ENCODE measurements at places on chromosomes 16 and 17.

DNA sequence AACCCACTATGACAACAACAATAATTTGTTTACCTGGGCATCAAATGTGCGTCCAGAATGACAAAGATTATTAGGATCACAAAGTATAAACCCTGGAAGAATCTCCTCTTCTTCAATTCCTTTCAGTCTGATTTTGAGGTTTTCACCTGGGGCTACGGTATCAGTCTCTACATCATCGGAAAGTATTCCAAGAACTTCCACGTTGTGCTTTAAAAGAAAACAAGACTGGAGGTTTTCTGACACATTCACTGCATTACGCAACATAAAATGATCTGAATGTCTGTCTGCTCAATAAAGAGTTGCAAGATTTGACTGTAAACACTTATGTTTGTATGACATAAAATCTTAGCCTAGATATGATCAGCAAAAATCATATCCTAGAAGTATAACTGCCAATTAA, 26.0 kb upstream of the RSL1D1 start:
- no peak for DNase-seq

- no peak for DNase-seq
Measured at GRCh38 chr16:56382459-56382858, 42.9 kb downstream of the AMFR start.

DNA sequence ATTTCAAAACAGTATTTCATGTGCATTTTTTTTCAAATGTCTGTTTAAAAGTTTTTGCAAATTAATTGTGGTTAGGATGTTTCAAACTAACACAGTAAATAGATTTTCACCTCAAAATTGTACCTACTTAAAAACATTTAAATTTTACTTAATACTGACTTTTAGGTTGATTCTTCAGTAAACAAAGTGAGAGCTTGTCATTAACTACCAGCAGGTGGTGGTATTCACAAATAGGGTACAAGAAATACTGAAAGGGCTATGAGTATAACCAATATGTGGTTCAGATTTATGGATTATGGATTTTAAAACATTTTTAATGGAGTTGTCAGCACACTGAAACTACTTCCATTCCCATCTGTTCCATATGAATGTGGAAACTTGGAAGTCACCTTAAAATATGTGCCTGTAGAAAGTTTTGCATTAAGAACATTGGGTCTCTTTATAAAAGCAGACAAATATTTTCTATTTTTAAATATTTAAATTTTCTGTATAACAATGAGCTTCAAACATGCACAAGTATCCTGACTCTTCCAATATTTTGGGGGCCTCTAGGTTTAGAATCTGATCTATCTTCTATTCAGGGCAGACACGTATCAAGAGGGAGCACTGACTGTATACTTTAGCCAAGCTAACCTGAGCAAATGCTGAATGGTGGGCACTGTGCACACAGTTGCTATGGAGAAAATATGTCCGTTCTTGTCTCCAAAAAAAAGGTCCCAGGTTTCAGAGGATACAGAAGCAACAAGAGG, 155.6 kb downstream of the SNX11 start:
- DNase-seq: no peak

GRCh38 chr17:12605222-12605621, 60.5 kb upstream of the MYOCD start:
- no peak for DNase-seq

DNA sequence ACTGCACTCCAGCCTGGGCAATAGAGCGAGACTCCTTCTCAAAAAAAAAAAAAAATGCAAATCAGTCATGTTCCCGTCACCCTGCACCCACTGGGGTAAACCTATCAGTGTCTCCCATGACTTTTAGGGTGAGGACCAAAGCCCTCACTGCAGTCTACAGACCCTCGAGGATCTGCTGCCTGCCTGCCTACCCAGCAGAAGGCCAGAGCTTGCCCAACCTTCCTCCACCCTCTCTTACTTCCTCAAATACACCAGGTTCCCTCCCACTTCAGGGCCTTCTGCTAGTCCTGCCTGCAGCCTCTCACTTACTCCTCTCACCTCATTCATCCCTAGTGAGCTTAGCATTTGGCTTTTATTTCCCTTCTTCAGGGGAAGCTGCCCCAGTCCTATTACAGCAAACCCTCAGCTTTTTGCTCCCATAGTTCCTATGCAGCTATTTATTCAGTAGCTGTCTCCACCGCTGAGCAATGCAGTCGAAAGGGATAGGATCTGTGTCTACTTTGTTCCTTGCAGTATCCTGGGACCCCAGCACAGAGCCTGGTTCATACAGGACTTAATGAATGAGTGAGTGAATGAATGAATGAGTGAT, 17.8 kb upstream of the TOB1 start:
- no peak for DNase-seq

- DNase-seq: no peak
Measured at GRCh38 chr16:90012991-90013745, 6.1 kb downstream of the DBNDD1 start.

DNA sequence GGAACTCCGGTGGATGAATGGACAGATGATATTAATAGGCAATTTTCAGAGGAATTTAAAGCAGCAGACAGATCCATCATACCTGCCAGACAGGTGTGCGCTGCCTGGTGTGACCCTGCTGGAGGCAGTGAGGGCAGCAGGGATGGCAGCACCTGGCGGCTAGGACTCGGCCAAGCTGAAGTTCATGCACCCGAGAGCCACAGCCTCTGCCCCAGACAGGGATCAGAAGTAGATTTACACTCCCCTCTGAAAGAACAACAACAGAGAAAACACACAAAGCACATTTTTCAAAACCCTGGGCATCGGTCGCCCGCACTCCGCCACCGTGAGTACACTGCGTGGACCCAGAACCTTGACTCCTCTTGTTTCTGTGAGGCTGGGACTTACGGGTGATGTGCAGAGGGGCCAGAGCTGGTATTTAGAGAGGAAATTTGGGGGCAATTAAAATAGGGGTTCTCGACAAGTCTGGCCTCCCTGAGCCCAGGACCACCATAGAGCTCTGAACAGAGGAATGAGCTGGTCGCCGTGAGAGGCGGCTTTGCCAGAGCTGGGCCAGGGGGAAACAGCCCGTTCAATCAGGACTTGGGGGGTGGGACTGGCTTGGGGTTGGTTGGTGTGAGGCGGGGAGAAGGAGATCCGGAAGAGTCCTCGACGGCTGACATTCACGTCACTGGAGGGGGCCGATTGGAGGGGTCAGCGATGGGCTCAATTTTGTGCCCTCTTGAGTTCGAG, 101.0 kb downstream of the METRNL start:
- no peak for DNase-seq

DNA sequence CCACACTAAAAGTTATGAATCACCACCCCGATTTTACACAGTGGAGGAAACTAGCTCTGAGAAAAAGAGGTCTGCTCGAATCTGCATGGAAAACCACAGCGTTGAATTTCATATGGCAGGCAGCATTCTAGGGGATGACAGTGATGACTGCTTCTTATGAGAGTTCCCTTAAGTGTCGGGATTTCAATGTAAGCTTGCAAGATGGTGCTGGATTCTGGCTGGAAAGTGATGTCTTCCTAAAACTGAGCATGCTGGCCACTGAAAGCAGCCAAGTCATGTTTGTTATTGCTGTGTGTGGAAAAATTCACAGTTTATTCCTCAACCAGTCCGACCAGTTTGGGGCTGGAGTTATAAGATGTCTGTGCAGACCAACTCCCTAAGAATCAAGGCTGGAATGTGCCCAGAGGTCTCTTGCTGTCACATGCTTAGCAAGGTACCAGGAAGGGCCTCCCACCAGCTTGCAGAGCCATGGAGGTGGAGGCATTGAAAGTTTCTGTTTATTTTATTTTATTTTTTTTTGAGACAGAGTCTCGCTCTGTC, 37.2 kb upstream of the GAN start:
- DNase-seq: no peak

GRCh38 chr16:57809276-57810196, 7.2 kb upstream of the KIFC3 start:
- no peak for DNase-seq

DNA sequence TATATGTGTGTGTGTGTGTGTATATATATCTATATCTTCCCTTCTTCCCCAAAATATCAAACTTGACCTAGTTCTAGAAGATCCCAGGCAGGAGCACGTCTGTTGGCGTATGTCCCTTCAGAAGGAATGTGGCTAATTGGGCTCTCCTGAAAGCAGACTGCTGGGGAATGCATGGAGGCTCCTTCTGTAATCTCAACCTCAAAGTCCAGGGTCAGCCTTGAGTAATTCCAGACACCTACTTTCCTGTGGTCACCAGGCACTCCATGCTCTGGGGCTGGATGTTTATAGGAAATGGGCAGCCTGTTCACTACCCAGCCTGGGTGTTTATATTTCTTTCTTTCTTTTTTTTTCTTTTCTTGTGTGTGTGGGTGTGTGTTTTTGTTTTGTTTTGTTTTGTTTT, 13.4 kb downstream of the BCO1 start:
- DNase-seq: no peak

GRCh38 chr16:59042301-59042700, 308.2 kb upstream of the GOT2 start:
- DNase-seq: no peak

GRCh38 chr16:49856672-49857330, 889 bp upstream of the ZNF423 start:
- no peak for DNase-seq

DNA sequence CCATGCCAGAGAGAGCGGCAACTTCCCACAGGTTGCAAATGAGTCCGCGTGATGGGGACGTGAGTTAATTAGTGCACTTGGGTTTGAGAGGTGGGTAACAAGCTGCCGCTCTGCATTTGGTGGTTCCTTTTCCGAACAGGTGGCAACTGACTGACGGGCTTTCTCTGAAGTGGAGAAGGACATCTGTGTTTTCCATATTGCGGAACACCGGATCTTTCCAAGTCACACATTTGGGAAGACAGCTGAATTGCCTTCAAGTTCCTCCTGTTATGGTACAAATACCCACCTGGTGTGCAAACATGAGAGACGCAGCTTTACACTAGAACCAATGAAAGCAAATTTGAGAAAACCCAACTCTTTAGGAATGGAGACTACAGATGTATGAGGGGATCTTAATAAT, 451.3 kb upstream of the ZFHX3 start:
- no peak for DNase-seq

- no peak for DNase-seq
Measured at GRCh38 chr16:669666-670065, 1.7 kb downstream of the RHOT2 start.

DNA sequence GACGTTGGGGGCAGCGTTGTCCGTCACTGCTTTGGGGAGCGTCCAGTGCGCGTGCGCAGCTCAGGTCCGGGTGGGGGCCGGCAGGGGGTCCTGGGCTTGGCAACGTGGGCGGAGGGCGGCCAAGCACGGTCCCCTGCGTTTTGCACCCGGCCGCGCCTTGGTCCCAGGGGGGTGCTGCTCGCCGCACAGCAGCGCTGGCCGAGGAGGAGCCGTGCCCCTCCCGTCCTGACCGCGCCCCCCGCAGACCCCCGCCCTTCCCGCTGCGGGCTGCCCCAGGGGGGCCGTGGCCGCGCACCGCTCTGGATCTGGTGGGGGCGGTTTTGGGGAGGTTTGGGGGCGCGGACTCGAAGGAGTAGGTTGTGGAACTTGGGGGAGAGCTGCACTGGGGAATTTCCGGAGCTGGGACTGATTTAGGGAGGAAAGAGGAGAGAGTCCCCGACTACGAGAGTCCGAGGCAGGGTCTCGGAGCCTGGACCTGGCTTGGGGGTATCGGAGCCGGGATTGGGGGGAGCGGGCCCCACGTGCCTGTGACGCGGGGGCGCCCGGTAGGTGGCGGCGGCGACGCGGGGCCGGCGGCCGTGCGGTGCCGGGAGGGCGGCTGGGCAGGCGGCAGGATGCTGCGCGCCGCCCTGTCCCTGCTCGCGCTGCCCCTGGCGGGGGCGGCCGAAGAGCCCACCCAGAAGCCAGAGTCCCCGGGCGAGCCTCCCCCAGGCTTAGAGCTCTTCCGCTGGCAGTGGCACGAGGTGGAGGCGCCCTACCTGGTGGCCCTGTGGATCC, at the start of gene SLC9A5:
Gene SLC9A5 (plus strand): TSS at position 579 of the 777 bp plus-strand sequence. CDS start 36 bp downstream, at position 615.
- DNase-seq: no peak

DNA sequence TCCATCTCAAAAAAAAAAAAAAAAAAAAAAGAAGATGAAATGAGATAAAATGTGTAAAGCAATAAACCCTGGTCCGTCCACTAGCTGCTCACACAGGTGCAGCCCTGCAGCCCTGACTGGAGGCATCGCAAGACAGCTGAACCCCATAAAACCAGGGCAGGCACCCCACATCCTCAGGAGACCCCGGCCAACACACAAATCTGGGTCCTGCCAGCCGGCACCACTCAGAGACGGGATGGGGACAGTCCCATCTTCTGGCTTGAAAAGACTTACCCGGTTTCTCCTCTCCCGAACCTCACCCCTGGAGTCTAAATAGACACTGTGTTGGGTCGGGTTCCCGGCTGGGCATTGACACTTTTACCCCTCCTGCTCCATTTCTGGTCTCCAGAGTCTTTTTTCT, 52.7 kb upstream of the TNRC6C start:
- DNase-seq: no peak

DNA sequence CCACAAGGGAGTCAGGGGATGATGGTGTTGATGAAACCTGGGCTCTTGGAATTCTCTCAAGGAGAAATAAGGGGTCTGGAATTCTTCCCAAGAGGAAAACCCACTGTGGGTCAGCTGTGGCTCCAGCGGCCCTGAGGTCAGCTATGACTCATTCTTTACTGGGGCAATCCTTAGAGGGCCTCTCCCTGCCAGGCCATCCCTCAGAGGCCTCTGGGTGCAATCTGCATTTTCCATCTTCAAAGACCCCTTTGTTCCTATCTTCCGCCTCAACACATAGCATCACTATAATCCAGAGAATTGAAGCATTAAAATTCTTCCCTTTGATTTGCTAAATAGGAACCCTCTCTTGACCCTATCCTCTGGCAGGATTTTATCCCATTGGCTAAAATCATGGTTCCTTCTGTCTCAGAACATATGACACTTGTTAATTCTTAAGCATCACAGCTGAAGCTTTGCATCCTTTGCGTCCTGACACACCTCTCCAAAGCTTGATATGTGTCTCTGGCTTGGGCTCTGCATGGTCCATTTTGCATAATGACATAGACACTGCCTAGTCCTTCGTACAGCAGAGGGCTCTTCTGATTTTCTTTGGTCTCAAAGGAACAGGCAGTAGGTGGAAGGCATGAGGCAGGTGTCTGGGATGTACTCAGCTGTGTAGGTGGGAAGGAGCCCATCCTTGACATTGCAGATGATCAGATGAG, 4.4 kb upstream of the KRT37 start:
- DNase-seq: no peak

DNA sequence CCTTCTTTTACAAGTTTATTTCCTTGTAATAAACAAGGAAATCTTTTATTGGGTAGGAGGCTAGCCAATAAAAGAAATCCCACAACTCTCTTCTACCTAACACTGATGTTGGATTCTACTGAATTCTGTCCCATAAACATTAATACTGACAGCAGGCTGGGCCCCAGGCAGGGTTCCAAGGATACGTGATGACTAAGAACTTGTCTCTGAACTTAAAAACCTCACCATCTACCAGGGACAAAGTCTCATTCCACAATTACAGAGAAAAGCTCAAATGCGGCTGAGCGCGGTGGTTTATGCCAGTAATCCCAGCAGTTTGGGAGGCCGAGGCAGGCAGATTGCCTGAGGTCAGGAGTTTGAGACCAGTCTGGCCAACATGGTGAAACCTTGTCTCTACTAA, 64.9 kb downstream of the ARHGAP17 start:
- no peak for DNase-seq

GRCh38 chr17:17468217-17469010, 8.4 kb upstream of the MED9 start:
- no peak for DNase-seq

GRCh38 chr17:81178136-81179091, 12.4 kb upstream of the AATK start:
- DNase-seq: no peak

All from activated CD4-positive, alpha-beta T cell treated with anti-CD3 and anti-CD28 coated beads for 24 hours (primary cell).